Frontal cortex (tissue), 4 donors: ENCODE measurements at places on chromosomes 4 and X.

DNA sequence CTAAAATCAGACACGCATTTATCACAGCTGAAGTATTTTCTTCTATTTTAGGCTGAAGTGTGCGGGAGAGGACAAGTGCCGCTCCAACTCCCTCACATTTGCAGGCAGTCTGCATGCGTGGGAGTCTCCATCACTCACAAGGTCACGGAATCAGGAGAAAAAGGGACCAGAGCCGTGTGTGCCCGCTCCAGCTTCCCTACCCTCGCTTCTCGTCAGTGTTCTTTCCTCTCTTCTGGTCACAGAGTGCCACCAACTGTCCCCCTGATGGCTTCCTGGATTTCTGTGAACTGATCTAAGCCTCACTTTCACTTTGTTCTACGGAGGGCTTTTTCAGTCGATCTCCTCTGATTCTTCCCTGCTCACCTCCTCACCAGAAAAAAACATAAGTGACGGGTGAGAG is 407.4 kb upstream of the AADAT start:
- no peak for DNase-seq

- no peak for DNase-seq
Measured at GRCh38 chrX:52078131-52078530, 9.1 kb upstream of the MAGED4B start.

DNA sequence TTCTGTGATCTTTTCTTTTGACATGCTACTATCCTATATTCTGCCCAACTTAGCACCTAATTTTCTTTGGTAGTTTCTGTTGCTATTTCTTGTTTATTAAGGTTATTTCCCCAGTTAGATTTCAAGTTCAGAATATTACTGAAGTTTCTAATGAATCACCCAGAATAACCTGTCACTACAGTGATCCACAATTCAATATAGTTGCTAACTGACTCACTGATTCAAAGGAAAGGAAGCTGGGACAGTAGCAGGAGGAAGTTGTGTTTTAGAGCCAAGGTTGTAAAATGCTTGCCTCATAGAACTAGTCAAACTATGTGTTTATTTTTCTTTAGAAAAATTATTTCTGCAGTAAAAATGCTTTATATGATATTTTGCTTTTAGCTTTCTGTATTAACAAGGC is 37.4 kb downstream of the PAK3 start:
- DNase-seq, result no peak

DNA sequence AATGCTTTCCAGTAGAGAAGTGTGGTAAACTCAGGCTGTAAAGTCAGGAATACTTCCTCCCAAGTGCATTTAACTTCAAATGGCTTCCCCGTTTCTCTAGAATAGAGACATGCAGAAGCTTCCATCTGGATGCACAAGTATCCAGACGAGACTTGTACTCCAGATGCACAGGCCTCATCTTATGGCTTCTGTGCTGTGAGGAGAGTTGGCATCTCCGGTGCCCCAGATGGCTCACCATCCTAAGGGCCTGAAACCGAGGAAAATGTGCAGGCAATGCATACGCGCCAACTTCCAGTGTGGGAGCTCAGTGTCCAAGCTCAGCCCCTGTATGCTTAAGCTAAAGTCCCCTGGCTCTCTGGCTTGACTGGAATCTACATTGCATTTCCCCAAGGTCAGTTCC is 184.0 kb upstream of the TBL1X start:
- DNase-seq, result no peak

DNA sequence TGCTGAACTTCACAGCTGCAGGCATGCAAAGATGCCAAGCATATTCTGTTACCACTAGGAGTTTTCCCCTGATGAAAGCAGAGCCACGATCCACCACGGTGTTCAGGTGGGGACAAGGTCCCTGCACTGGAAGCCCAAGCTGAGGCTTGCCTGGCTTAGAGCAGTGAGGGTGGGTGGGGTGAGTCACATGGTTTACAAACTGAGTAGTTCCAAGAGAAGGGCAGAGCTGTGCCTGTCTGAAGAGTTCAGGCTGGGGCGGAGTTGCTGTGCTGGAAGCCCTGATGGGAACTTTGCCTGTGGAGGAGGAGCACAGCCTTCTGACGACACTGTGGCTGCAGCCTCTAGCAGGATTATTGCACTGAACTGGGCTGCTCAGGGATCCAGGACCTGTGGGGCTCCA is 45.5 kb downstream of the FAM9B start:
- DNase-seq, result no peak

GRCh38 chr4:13990596-13991589 is 363.4 kb upstream of the BOD1L1 start:
- DNase-seq, result no peak

DNA sequence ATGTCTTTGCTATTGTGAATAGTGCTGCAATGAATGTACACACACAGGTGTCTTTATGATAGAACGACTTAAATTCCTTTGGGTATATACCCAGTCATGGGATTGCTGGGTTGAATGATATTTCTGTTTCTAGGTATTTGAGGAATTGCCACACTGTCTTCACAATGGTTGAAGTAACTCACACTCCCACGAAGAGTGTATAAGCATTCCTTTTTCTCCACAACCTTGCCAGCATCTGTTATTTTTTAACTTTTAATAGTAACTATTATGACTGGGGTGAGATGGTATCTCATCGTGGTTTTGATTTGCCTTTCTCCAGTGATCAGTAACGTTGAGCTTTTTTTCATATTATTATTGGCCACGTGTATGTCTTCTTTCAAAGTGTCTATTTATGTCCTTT is 17.6 kb upstream of the DCUN1D4 start:
- DNase-seq, result no peak

DNA sequence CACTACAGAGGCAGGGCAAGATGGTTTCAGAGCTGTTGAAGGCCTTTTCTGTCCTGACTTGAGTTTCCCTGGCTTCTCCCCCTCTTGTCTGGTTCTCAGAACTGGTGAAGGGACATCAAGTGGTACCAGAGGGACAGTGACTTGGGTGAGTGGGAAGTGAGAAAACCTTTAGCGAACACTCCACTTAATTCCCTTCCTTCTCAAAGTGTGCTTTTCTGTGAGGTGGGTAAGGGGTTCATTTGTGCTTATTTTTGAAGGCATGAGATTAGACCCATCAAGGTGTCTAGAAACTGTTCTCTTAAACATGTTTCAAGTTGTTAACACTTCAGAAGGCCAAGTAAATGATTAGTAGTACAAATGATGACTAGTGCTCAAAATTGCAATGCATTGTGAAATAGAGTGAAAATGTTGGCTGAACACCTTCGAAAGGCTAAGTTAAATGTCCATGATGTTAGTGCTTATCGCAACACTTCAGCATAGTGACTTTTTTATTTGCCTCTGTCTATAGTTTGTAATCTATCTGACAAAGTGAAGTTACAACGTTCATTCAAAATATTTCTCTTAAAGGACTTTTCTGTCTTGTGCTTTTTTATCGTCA is 2.8 kb downstream of the AREG start:
- DNase-seq, result no peak

GRCh38 chr4:25702848-25703247 is 47.2 kb downstream of the SLC34A2 start:
- peak; percentile 24 for DNase-seq

GRCh38 chr4:122469457-122469856 is 12.9 kb upstream of the IL2 start:
- DNase-seq, result no peak

DNA sequence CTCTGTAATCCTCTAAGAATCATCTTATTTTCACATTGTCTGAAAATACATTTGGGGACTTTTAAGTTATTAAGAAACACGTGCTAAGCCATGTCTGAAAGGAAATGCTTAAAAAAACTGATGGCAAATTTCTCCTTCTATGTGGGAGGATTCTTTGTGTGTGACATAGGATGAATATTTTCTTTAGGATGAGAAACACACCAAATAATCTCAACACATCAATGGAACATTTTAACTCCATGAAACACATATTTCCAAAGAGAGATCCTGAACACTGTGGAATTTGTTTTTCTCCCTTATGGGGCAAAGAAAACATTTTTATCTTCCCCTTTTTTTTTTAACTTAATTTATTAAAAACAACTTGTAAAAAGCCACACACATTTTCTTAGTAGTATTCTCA is 153.8 kb upstream of the ANKRD50 start:
- DNase-seq, result no peak
